ENCODE measurements at places on chromosomes 6 and 20. TPM values are rescaled to one million over a fixed set of nuclear protein-coding genes. Genes with fewer than 3 reads are reported as not detected.

- no peak for DNase-seq
Observed at GRCh38 chr6:11262242-11262641, 29.8 kb upstream of the NEDD9 start.

Gene SLC22A7
- not detected for total RNA-seq

Gene TENT5A
- total RNA-seq, result 44.4 TPM

Gene SFTA2
- not detected for total RNA-seq

Measured in left ventricle myocardium inferior (tissue), 1 donor.